ENCODE measurements at places on chromosomes 5 and 9.

- peaks cover 4% of the 10 kb centered on the region for H3K36me3 ChIP-seq
- no peak for DNase-seq
- no peak overlapping the region for H3K4me3 ChIP-seq
- peak overlapping the region; percentile 15 for H3K27ac ChIP-seq
Measured at GRCh38 chr5:76789991-76790581, 28.7 kb upstream of the F2RL1 start.

GRCh38 chr9:130630506-130631330 lies 33.7 kb upstream of the PRDM12 start:
- H3K27me3 ChIP-seq = peaks cover 9% of the 10 kb centered on the region
- peaks cover 31% of the 10 kb centered on the region for H3K4me1 ChIP-seq
- H3K4me3 ChIP-seq = no peak overlapping the region

DNA sequence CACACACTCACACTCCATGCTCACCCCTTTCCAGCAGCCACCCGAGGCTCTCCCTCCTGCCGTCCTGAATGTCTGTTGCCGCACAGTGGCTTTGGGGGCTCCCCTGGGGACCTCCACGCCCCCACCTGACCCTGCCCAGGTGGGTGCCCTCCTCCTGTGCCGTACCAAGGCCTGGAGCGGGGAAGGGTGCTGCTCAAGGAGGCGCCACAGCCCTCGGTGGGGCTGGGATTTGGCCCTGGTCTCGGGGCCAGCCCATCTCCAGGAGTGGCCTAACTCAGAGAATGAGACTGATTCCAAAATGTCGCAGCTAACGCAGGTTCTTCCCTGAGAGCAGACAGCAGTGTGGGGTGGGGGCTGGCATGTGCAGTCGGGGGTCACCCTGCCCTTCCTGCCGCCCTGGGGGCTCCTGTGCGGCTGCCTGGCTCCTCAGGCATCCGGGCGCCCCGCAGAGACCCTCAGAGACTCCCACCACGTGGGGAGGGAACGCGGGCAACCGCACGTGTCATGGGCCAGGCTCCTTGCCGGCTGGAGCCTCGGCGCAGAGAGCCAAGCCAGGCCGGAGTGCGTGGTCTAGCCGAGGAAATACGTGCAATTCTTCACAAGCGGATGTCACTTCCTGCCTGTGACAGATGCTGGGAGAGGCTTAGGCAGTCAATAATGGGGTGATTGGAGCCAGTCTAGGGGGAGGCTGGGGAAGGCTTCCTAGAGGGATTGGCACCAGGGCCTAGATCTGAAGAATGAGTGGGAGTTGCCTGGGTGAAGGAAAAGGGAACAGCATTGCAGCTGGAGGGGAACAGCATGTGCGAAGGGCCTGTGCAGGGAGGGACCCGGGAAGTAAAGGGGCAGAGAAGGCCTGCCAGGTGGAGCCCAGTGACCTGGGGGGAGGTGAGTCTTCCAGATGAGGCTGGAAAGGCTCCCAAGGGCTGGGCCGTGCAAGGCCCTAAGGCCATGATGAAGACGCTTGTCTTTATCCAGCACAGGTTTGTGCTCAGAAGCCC lies 44.1 kb downstream of the C9orf50 start:
- peaks cover 53% of the 10 kb centered on the region for H3K4me1 ChIP-seq
- peak overlapping the region; percentile 97 for H3K27ac ChIP-seq
- no peak for DNase-seq
- no peak overlapping the region for H3K4me3 ChIP-seq

- H3K27ac ChIP-seq = no peak overlapping the region
- no peak for DNase-seq
- H3K4me1 ChIP-seq = peaks cover 13% of the 10 kb centered on the region
- H3K27me3 ChIP-seq = peaks cover 82% of the 10 kb centered on the region
Measured at GRCh38 chr9:17905366-17905765, 326.5 kb downstream of the SH3GL2 start.

DNA sequence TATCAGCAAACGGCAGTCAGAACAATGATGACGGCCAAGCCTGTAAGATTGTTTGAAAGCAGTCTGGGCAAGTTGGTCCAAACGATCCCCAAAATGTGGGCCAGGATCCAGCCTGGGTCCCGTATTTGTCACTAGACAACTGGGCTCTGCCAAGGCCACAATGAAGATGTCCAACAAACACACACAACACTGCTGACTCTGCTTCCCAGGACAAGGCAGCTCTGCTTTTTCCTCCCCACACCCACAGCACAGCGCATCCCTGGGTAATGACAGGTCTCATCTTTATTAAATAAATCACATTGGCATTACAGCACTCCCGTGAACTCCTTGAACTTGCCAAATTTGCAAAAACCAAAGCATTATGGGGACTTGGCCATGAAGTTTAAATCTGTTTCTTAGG lies 424.1 kb upstream of the ACTBL2 start:
- no peak for DNase-seq
- H3K27me3 ChIP-seq = peaks cover 4% of the 10 kb centered on the region
- H3K4me1 ChIP-seq = peaks cover 6% of the 10 kb centered on the region

DNA sequence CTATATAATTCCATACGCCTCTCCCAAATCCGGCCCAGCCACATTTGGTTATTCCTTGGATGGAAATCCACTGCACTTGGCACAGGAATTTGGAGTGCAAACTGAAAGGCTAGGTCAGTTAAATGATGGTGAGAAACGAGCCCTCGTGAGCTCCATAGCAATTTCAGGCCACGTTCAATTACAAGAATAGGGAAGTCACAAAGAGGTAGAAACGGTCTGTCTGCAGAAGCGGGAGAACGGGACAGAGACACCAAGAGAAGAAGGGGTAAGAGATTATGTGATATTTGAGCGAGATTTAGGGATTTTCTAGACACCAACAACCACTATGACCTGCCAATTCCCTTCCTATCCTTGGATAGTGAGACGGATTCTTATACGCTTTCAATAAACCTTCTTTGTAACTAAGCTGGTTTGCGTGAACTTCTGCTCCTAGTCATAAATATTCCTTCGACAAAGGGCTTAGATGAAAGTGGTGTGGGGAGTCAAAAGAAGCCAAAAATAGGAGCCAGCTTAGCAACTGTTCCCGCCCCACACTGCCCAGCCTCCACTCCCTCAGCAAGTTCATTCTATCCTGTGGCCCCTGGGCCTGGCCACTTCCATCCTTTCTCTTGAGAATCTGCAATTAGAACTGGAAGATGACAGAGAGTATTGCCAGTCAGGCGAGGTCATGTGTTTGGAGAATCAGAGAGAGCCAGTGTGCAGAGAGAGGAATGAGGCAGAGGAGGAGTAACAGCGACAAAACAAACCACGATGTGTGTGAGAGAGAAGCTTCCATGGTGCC lies 118.4 kb downstream of the ZNF608 start:
- H3K4me1 ChIP-seq = peaks cover 66% of the 10 kb centered on the region
- no peak for DNase-seq
- no peak overlapping the region for H3K4me3 ChIP-seq
- peak overlapping the region; percentile 96 for H3K27ac ChIP-seq
- H3K27me3 ChIP-seq = no peaks in the 10 kb centered on the region

DNA sequence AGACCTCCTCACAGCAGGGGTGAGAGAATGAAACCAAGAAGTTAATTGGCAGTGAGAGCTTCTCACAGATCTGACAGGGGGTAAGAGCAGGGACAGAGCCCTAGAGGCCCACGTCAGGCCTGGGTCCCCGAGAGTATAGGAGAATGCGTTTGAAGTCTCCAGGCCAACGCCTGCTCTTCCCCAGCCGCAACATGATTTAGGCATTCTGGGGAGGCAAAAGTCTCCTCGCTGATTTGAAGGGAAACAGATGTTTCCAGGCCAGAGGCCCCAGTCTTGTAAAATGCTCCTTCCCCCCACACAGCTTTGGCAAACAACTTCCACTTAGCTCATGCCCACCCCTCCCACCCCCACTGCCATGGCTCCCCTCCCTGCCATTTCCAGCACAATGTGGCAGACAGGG lies 239.2 kb upstream of the TRIM32 start:
- H3K27me3 ChIP-seq = no peaks in the 10 kb centered on the region
- H3K4me1 ChIP-seq = peaks cover 34% of the 10 kb centered on the region
- no peaks in the 10 kb centered on the region for H3K36me3 ChIP-seq

DNA sequence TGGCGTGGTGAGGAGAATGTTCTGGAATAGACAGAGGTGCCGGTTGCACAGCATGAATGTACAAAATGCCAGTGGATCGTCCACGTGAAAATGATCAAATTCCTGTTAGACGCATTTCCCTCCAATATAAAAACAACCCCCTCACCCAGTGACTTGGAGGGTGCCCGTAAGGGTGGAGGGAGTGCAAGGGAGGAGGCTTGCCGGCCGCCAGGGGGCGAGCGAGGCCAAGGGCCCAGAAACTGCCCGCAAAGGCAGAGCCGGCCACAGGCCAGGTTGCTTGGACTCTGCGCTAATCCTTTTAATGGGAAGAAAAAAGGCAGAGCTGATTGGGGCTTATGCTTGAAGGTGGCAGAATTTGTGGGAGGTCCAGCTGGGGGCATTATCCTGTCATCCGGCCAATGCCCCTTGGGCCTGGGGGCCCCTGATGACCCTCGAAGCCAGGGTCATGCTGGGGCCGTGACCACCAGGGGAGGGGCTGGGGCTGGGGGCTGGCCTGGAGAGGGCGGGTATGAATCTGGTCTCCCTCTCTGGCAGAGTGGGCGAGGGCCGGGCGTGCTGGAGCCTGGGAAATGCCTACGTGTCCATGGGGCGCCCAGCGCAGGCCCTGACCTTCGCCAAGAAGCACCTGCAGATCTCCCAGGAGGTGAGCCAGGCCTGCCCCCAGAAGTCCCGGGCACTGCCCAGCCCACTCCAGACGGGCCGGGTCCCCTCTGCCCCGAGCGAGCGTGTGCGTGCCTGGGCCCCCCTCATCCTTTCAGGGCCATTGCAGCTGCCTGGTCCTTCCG lies 12.0 kb downstream of the GPSM1 start:
- H3K27me3 ChIP-seq = no peaks in the 10 kb centered on the region
- H3K27ac ChIP-seq = no peak overlapping the region
- H3K4me1 ChIP-seq = peaks cover 22% of the 10 kb centered on the region
- DNase-seq = peak; percentile 84
- no peak overlapping the region for H3K4me3 ChIP-seq

GRCh38 chr5:147140558-147140957 lies 94.3 kb upstream of the STK32A start:
- no peak overlapping the region for H3K4me3 ChIP-seq
- H3K4me1 ChIP-seq = no peaks in the 10 kb centered on the region
- H3K27me3 ChIP-seq = no peaks in the 10 kb centered on the region
- H3K27ac ChIP-seq = no peak overlapping the region
- no peak for DNase-seq

- no peak overlapping the region for H3K4me3 ChIP-seq
- H3K27me3 ChIP-seq = peaks cover 17% of the 10 kb centered on the region
- no peak overlapping the region for H3K27ac ChIP-seq
- H3K4me1 ChIP-seq = peaks cover 36% of the 10 kb centered on the region
Measured at GRCh38 chr5:1779021-1779680, 20.5 kb downstream of the MRPL36 start.

- H3K36me3 ChIP-seq = peaks cover 13% of the 10 kb centered on the region
- H3K4me1 ChIP-seq = peaks cover 61% of the 10 kb centered on the region
- peaks cover 4% of the 10 kb centered on the region for H3K27me3 ChIP-seq
- peak overlapping the region; percentile 41 for H3K4me3 ChIP-seq
- peak; percentile 66 for DNase-seq
Measured at GRCh38 chr9:128245421-128246151, 30.2 kb downstream of the GOLGA2 start.

DNA sequence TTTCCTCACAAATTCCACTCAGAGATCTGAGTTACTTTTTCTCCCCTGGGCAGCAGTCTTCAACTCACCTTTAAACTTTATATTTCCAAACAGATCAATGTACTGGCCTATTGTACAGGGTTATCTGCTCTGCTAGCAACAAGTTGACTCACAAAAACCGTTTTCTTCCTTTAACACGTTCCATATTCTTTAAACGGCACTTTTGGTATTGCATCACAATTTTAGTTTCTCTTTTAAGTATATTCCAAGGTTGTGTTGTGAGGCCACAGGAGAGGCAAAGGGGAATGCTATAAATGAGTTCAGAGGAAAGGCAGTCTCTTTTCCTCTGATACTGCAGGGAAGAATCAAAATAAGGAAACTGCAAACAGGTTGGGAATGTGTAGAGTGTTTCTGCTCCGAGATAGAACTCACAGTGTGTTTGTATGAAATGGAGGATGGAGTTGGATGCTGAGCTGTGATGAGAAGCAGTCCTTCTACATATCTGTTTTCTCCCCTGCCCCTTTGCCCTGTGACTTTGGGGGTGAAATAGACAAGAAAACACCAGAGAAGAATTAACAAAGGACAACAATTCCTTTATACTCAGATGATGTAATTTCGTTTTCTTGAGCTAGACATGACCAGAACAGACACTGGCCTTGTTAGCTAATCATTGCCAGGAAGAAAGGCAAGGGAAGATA lies 9.9 kb upstream of the ALDOB start:
- H3K27me3 ChIP-seq = peaks cover 8% of the 10 kb centered on the region
- no peaks in the 10 kb centered on the region for H3K36me3 ChIP-seq
- no peak overlapping the region for H3K4me3 ChIP-seq
- DNase-seq = no peak
- peaks cover 5% of the 10 kb centered on the region for H3K4me1 ChIP-seq

DNA sequence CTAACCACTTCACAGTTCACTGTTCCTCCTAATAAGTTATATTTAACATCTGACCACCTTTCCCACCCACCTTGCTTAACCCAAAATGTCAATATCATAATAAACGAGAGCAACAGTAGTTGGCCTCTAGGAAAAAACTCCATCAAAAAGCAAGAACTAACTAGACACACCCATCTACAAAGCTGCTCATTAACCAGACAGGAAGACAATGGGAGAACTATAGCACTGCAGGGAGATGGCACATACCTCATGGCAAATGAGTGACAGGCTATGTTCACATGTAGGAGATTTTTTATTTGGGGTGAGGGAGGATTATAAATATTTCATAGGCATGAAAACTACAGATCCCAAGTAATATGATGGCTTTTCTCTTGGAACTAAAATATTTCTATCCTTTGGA lies 23.6 kb upstream of the CDK5RAP2 start:
- no peak overlapping the region for H3K27ac ChIP-seq
- peaks cover 5% of the 10 kb centered on the region for H3K4me1 ChIP-seq
- no peak for DNase-seq
- no peak overlapping the region for H3K4me3 ChIP-seq
- peaks cover 20% of the 10 kb centered on the region for H3K36me3 ChIP-seq

GRCh38 chr5:23727271-23727670 lies 219.9 kb downstream of the PRDM9 start:
- no peak overlapping the region for H3K4me3 ChIP-seq
- no peak overlapping the region for H3K27ac ChIP-seq
- peaks cover 4% of the 10 kb centered on the region for H3K4me1 ChIP-seq
- no peaks in the 10 kb centered on the region for H3K36me3 ChIP-seq

DNA sequence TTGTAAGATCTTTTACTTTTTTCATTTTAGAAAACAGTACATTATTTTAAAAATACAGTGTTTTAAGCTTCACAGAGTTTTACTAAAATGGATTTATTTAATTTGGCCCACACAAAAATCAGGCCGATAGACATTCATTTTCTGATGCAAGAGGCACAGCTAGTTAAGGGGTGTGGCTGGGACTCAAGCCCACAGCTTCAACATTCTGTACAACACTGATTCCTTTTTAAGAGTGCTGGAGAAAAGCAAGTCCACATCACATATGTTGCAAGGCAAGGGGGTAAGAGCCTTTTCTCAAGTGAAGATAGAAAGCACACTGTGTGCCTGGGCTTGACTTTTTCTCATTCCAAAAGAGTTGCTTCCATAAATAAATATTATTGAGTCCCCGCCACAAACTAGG lies 195.9 kb downstream of the RFK start:
- no peak for DNase-seq
- H3K36me3 ChIP-seq = peaks cover 52% of the 10 kb centered on the region
- peak overlapping the region; percentile 57 for H3K27ac ChIP-seq

- peak overlapping the region; percentile 98 for H3K4me3 ChIP-seq
- H3K4me1 ChIP-seq = peaks cover 84% of the 10 kb centered on the region
- H3K27ac ChIP-seq = peak overlapping the region; percentile 81
- H3K27me3 ChIP-seq = no peaks in the 10 kb centered on the region
- DNase-seq = no peak
Measured at GRCh38 chr9:130839132-130840111, 4.4 kb downstream of the ABL1 start.

All from nephron progenitor cell (in vitro differentiated cells).